ENCODE measurements at places on chromosomes 1 and 21. TPM values are rescaled to one million over a fixed set of nuclear protein-coding genes. Genes with fewer than 3 reads are reported as not detected.

The EDEM3 gene
- total RNA-seq = 40.5 TPM

The PTGS2 gene
- 10.0 TPM for total RNA-seq

The PRR9 gene
- not detected for total RNA-seq

The PTGER3 gene
- 28.4 TPM for total RNA-seq

The LRRIQ3 gene
- total RNA-seq = 0.95 TPM

The FRRS1 gene
- total RNA-seq = 22.5 TPM

The SYDE2 gene
- total RNA-seq = 19.8 TPM

The MTHFR gene
- total RNA-seq = 47.2 TPM

The ATG4C gene
- 12.9 TPM for total RNA-seq

GRCh38 chr1:18668046-18668445 is 37.4 kb downstream of the PAX7 start:
- no peak for DNase-seq

GRCh38 chr1:30879940-30880677 is 28.4 kb downstream of the SDC3 start:
- DNase-seq = no peak

- no peak for DNase-seq
These were observed 188.2 kb downstream of the KAZN start for GRCh38 chr1:14786681-14787080.

DNA sequence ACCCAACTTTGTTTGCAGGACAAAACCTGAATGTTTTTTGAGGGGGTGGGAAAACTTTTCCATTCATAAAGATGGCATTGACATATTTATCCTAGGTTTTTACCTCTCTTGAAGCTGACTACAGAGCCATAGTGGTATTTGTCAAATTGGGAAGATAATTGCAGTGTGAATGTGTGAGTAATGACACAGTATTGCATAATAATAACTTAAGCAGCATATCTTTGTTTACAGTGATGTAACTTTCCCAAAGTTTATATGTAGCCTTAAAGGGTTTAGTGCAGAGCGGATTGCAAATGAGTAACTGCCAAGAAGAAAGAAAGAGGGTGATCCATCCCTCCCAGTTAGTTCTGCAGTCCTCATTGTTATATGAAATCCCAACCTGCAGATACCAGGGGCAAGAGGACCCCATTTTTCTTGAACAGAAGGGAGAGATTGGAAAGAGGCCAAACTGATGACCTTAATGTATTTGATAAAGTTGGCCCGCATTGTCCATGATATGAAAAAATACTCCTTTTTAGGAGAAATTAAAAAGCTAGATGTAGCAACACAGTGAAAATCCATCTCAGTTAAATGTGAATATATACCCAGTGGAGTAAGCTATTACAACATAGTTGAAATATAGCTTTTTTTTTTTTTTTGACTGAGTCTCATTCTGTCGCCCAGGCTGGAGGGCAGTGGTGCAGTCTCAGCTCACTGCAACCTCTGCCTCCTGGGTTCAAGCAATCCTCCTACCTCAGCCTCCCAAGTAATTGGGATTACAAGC is 23.7 kb upstream of the NFIA start:
- no peak for DNase-seq

- no peak for DNase-seq
These were observed 9.7 kb downstream of the PTGS2 start for GRCh38 chr1:186670297-186671135.

DNA sequence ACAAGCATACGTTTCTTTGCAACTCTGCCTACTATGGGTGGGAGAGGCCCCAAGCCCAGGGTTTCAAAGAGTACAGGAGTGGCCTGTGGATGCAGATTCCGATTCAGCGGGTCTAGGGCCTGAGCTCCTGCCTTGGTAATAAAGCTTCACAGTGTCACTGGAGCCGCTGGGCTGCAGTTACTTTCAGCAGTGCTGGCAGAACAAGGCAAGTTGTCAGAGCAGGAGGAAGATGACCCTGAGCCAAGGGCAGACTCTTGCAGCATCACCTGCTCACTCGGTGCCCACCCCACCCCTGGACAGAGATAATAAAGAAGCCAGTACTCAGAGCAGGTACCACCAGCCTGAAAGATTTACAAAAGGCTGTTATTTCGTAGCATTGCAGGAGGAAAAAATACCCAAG is 8.0 kb upstream of the RAP1GAP start:
- no peak for DNase-seq

DNA sequence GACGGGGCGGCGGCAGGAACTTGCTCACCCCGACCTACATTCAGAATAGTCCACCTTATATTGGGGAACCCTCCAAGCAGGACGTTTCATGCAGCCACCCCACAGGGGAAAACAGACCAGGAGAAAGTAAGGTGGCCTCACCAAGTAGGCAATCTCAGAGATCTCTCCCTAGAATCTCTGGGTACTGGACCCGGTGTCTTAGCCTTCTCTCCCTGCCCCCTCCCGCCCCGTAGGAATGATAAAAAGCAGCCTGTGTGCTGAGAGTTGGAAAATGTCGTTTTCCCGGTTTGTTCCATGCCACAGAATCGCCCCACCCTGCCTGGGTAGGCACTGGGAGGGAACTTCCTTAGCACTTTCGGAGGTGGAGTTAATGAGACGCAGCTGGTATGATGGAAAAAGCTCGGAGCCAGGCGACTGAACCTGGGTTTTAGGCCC is 789 bp upstream of the PTPN14 start:
- DNase-seq = peak; percentile 70

GRCh38 chr1:160637821-160638539 is 8.9 kb downstream of the SLAMF1 start:
- no peak for DNase-seq

DNA sequence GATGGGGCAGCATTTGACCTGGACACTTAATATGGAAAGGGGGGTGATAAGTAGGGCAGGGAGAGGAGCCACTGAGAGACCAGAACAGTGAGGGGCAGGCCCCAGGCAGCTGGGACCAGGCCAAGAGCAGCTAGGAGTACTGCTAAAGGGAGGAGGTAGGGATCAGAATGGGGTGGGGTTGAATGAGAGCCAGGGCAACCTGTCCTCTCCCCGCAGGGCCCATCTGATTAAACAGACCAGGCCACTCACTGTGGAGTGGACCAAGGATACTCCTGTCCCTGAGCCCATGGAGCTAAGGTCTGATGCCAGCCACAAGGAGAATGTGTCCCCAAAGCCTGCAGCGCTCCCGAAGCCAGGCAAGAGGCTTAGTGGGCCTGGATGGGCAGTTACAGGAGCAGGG is 2.1 kb downstream of the C1orf167 start:
- no peak for DNase-seq

GRCh38 chr1:64263856-64264255 is 60.4 kb downstream of the UBE2U start:
- DNase-seq = no peak

GRCh38 chr21:22961258-22961657 is 1963.0 kb downstream of the NCAM2 start:
- DNase-seq = no peak

GRCh38 chr21:42956824-42957630 is 17.3 kb upstream of the PKNOX1 start:
- DNase-seq = no peak

GRCh38 chr1:65176591-65176990 is 28.6 kb downstream of the AK4 start:
- DNase-seq = no peak

DNA sequence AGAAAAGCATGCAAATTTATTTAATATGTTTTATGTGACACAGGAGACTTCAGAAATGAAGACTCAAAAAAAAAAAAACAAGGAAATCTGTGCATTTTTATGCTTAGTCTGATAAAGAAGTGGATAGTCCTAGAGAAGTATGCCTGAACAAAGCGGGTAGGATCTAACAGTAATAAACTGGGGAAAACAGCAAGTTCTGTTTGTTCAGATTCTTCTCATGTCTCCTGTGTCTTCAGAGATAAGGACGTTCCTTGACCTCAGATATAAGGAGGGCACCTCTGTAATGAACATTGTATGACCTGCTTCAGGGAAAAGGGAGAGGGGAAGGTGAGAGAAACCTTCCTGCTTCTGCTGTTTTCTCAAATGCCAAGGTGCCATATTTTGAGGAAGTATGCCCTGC is 67.7 kb upstream of the TNFSF18 start:
- DNase-seq = no peak

- DNase-seq = no peak
These were observed 83.9 kb downstream of the BCAR3 start for GRCh38 chr1:93597709-93598108.

GRCh38 chr1:159200769-159201168 is 3.9 kb upstream of the ACKR1 start:
- DNase-seq = no peak

DNA sequence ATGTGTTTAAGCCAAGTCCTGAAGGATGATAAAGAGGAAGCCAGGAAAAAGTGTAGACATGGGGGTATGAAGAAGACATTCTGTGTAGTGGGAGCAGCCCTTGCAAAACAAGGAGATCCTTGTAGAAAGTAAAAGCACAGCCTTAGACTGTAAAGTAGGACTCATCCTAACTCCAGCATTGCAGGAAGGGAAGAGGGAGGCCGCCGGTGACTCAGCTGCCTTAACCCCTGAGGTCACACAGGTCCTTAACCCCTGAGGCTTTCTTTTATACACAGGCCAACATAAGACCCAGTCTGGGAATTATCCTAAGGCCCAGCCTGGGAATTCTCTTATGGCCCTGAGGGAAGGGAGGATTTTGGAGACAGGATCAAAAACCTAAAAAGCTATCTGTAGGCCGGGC is 18.0 kb downstream of the PGM1 start:
- DNase-seq = no peak

DNA sequence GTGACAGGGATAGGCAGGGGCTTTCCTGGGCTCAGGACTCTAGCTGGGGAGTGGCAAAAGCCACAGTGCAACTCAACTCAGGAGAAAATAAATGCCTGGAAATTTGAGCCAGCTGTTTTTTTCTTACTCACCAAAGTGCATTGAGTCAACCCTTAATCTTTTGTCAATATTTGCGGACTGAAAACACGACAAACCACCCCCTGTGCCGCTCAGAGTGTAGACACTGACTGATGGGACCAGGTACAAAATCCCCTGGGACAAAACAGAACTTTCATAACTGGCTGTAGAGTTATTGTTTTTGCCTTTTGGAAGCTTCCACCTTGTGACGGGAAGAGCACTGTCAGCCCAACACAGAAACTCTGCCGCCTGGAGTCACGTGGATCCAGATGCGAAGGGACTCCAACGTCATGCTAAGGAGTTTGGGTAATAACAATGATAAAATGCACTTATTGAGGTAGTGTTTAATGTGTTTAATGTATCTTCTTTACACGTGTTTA is 164.6 kb downstream of the PLPP3 start:
- DNase-seq = peak; percentile 43

DNA sequence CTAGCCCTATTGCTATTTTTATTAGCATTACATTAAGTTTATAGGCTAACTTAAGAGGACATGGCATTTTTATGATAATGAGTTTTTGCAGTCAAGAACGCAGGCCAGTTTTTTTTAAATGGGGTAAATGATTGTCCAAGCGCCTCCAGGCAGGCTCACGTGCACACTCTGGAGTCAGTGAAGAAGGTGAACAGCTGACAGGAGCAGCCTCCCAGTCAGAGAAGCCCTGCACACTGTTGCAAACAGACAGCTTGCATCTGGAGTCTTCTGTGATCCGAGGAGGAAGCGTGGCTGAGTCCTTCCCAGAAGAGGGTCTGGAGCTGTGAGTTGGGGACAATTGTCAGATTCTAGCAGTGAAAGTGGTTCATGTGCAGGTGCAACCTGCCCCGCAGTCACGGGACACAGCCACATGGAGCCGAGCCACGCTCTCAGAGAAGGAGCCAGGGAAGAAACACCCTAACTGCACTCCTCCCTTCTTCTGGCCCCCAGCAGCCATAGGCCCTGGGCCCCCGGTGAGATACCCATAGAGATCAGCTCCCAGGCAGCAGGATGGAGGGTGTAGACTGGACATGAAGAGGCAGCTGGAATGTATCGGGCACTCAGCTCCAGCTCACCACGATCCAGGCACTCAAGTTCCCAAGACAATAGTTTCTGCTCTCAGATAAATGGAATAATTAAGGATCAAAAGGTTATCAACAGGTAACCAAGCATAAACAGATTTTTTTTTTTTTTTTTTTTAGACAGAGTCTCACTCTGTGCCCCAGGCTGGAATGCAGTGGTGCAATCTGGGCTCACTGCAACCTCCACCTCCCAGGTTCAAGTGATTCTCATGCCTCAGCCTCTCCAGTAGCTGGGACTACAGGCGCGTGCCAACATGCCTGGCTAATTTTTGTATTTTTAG is 26.4 kb downstream of the CAPN2 start:
- peak; percentile 79 for DNase-seq

GRCh38 chr1:24970399-24970753 is 40.3 kb upstream of the RUNX3 start:
- DNase-seq = no peak
